AML-193 (cell line): ENCODE measurements at places on chromosomes 16 and 17.

DNA sequence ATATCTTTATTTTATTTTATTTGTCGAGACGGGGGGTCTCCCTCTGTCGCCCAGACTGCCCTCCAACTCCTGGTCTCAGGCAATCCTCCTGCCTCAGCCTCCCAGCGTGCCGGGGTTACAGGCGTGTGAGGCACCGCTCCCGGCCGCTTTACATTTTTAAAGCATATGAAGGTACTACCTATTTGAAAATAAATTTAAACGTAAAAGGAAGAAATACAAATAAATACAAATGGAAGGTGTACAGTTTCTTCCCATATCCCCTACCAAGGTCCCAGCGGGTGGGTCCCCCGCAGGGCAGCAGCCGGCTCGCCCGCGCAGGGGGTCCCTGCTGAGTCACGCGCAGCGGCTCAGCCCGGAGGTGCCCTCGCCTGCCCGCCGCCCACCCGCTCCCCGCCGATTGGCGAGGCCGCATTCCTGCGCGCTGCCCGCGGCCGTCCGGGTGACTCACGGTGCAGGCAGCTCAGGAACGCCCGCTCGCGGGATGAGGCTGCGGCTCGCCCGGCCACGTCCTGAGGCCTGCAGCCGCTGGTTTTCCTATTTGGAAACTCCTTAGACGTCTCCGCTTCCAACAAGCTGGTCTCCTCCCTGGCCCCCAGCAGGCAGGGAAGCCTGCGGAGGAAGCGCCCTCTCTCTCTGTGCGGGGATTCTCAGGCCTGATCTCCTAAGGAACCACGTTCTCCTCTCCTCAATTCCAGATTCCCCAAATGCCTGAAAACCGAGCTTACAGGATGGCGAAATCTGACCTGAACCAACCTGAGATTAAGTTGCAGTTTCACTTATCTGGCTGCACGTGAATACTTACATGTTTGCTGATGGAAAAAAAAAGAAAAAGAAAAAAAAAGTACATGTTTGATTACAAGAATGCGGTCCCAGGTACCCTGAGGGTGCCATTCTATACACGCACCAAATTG is 54.8 kb upstream of the MAP3K14 start:
- no peak for DNase-seq

DNA sequence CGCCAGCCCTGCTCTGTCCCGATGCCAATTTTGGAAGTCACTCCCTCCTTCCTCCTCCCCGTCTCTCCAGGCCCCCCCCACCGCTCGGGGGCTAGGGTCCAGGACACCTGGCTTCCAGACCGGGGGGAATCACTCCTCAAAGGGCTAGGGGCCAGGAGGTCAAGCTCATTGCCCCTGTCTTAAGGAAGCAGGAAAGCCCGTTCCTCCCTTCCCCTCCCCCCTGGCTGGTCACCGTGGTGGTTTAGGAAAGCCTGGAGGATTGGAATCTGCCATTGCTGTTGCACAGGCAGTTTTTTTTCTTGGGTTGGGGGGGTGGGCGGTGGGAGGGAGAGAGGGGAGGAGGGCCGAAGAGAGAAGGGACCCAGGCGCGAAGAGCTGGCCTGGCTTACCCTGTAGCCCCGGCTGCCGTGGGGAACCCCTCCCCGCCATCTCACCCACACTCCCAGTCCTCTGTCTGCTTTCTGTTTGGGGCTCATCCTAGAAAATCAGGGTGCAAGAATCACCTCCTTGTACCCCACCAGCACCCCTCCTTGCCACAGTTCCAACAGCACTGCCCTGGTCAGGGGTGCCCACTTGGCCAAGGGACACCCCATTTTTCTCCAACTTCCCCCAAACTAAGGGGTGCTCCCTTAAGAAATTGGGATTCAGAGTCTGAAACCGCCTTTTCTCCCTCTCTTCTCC is 2.9 kb upstream of the BCL6B start:
- no peak for DNase-seq

DNA sequence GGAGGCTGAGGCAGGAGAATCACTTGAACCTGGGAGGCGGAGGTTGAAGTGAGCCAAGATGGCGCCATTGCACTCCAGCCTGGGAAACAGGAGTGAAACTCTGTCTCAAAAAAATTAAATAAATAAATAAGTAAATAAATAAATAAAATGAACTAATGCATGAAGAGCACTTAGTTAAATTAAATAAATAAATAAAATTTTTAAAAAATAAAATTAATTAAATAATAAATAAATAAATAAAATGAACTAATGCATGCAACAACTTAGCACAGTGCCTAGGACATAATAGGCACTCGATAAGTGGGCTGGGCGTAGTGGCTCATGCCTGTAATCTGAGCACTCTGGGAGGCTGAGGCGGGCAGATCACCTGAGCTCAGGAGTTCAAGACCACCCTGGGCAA is 15.6 kb upstream of the CEP20 start:
- DNase-seq: no peak

- DNase-seq: no peak
Observed at GRCh38 chr17:35892091-35893035, 12.2 kb upstream of the CCL5 start.

DNA sequence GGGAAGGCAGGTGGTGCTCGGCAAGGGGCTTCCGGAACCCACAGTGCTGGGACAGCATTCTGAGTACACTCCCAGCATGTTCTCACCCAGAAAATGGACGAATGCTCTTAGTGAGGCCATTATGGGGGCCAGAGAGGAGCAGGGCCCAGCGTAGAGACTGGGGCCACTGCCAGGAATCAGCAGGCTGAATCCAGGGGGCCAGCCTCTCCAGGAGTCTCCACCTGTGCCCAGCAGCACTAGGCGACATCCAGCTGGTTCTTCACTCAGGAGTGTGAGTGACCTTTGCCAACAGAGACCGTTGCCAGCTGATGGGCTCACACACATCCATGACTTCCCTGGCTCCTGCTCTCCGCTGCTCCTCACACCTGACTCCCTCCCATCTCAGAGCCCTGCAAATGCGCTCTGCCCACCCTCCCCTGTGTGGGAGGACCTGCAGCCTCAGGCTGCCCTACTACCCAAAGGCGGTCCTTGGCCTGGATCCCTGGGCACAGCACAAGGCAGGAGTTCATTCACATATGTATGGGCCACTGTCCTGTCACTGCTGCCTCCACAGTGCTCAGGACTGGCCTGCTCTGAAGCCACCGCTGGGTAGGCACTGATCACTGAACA is 5.1 kb downstream of the RHBDF1 start:
- no peak for DNase-seq

DNA sequence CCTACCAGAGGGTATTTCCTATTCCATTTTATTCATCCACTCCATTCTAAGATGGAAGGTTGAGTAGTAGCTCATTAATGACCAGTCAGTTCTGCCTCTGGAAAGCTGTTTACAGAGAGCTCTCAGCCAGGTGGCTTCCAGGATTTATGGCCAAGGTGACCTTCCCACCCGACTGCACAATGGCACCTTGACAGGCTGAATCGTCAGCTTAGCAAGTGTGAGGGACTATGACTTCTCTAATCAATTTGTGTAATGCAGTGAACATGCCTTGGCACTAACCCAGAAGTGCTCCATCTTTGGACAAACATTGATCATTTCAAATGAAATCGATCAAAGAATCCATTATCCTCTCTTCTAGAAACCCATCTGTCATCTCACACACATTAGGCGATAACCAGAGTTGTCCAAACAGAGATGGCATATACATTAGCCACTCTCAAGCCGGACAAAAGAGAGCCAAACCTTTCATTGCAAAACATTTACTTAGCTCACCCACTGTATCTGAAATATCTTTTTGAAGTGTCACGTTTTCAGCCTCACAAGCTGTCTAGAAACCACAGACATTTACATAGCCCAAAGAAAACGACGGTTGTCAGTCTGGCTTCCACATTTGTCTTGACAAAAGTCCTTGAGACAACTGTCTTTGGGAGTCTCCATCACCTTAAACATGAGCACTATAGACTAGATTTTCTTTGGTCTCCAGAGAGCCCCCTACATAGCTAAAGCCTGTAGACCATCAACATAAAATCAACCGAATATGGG is 35.6 kb downstream of the CLEC3A start:
- DNase-seq: no peak

DNA sequence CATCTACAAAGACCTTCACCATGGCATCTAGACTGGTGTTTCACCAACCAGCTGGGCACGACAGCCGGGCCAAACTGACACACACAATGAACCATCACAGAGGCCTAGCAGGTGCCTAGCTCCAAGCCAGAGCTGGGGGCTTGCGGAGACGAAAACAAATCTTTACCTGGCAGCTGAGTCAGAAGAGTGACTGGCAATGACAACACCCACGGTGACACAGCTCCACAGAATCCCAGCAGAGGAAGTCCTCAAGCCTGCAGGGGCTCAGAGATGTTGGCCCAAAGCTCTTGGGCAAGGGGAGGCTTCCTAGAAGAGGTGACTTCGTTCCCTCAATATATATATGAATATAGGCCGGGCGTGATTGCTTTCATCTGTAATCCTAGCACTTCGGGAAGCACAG is 5.1 kb downstream of the MMP25 start:
- DNase-seq: peak; percentile 19

GRCh38 chr16:48536614-48537200 is 73.3 kb downstream of the N4BP1 start:
- DNase-seq: no peak

- DNase-seq: no peak
Observed at GRCh38 chr16:81562926-81563325, 118.3 kb downstream of the CMIP start.

DNA sequence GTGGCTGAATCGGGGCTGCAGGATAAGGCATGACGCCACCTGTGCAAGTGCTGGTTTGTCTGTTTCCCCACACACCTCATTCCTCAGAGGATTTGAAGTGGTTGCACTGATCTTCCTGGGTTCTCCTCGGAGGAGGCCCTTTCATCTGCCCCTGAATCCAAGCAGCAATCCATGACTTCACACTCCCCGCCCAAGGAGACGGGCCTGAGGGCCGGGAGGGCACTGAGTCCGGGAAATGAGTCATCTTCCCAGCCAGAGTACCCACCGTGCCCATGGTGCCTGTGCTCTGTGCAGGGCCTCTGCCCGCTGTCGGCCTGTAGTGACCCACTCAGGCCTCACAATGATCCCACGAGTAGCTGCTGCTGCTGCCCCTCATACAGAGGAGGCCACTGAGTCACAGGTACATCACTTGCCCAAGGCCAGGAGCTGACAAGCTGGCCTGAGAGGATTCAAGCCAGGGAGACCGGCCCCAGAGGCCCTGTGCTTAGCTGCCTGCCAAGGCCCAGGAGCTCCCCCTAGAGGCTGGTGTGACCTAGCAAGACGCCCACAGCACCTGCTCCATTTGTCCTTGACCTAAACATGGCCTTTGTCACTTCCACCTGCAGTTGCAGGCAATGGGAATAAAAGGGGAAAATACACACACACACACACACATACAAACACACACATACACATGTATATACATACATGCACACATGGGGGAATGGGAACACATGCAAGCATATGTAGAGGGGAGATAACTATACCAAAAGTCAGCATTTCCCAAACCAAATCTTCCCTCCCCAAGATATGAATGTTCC is 240.0 kb downstream of the C16orf95 start:
- DNase-seq: peak; percentile 62

DNA sequence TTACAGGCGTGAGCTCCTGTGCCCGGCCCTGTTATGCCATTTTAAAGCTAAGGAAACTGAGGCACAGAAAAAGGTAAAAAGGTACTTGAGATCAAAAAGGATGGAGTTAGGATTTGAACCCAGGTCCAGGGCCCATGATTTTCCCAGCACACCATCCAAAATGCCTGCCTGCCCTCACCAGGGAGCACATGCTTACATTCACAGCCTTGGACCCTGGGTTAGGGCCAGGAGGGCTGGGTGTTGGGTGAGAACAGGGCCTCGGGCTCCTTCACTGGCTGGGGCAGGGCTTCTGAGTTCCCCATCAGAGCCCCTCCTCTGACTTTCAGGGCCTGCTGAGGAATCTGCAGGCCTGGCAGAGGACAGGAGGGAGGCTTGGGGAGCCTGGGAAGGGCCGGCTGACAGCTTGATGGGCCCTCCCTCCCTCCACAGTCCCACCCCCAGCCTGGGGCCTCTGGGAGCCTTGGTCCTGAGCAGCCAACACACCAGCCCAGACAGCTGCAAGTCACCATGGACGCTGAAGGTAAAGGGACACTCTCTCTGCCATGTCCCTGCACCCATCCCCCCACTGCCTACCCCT is at the start of gene QPRT:
Gene QPRT (plus strand): TSS at position 490 of the 577 bp plus-strand sequence. CDS start 18 bp downstream, at position 508.
- no peak for DNase-seq

- no peak for DNase-seq
Observed at GRCh38 chr16:56689171-56689570, 6.9 kb downstream of the MT1X start.

DNA sequence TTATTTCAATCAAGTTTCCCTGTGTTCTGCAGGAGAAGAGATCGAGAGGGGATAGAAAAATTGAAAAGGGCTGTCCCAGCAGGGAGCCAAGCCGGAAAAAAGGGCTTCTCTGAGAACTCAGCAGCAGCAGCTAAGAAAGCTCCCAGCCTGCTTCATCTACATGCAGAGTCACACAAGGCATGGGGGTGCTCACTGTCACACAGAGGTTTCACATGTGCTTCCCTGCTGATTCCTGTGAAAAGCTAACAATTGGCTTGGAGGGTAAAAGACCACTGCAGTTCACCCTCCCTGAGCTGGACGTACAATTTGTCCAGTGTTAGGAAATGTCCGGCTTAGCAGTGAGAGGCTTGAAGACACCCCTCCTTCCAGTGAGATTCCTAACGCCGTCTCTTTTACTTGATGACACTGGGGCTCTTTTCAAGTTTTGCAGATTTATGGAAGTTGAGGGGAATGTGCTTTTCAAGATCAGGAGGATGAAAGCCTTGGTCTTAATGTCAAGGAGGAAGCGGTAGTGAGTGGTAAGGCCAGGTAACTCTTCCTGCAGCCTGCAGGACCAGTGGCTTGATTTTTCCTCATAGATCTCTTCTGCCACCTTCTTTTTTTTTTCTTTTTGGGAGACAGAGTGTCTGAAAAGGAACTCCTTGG is 85.6 kb downstream of the WNT3 start:
- no peak for DNase-seq

GRCh38 chr16:52515068-52515671 is 31.8 kb downstream of the TOX3 start:
- no peak for DNase-seq

GRCh38 chr17:34852614-34853013 is 108.6 kb downstream of the CCT6B start:
- no peak for DNase-seq

GRCh38 chr17:21500064-21500463 is 123.9 kb downstream of the KCNJ12 start:
- DNase-seq: no peak

DNA sequence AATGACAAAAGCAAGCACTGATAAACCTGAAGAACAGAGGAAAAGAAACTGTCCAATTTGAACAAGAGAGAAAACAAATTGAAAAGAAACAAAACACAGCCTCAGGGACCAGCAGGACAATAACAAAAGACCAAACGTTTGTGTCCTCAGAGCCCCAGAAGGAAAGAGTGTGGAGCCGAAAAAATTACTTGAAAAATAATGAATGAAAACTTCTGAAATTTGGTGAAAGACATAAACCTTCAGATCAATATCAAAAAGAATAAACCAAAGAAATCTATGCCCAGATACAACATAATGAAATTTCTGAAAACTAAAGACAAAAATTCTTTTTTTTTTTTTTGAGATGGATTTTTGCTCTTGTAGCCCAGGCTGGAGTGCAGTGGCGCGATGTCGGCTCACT is 45.6 kb downstream of the CCDC57 start:
- no peak for DNase-seq

- DNase-seq: no peak
Observed at GRCh38 chr16:80664226-80664625, 123.4 kb downstream of the DYNLRB2 start.
